Stimulated activated naive CD8-positive, alpha-beta T cell treated with anti-CD3 and anti-CD28 coated beads, Interleukin-15, amount 100 ng/mL, for 72 hours (primary cell): ENCODE measurements at places on chromosomes 2 and 18.

DNA sequence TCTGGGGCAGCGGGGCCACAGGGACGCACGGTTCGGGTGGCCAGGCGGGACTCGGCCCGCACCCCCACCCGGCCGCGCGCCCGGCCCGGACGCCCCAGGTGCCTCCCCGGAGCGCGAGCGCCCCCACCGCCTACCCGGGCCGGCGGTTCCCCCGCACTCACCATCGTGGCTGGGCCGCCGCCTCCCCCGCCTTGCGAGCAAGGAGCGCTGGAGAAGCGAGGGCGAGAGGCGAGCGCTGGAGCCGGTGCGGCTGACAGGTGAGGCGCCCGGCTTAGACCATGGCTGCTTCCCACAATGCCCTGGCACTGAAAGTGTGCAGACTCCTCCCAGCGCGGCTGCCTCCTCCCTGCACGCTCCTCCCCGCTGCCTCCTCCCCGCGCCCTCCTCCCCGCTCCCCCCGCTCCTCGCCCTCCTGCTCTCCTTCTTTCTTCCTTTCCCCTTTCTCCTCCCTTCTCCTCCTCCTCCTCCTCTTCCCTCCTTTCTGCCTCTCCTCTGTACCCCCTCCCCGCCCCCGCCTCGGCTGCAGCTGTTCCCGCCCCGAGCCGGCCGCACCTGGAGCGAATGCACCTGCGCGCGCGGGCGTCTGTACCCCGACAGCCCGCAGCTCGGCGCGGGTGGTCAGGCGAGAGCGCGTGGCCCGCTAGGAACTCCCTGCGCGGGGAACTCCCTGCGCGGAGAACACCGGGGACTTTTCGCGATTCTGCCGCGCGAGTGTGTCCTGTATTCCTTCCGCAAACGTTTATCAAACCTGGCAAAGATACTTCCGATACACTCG is at the start of gene AP1S3:
AP1S3 (minus strand) TSS at position 296 of the 775 bp plus-strand sequence; CDS start at position 164, 132 bp downstream.
- DNase-seq = peak; percentile 71

DNA sequence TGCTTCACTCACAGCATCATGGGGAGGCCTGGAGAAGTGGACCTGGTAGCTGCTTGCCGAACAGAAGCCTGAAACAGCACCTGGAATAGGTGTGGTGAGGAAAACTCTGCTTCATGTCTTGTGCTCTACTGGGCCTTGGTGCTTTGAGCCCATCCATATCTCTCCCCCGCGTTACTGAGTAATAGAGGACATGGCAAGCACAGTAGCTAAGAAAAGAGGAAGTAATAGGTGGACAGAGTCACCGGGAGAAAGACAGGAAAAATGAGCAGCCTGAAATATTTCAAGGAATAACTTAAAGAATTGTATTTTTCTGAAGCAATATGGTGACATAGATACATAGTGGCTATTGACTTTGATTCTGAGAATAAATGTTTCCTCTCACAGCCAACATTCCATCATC is 14.0 kb upstream of the HNMT start:
- DNase-seq = no peak

DNA sequence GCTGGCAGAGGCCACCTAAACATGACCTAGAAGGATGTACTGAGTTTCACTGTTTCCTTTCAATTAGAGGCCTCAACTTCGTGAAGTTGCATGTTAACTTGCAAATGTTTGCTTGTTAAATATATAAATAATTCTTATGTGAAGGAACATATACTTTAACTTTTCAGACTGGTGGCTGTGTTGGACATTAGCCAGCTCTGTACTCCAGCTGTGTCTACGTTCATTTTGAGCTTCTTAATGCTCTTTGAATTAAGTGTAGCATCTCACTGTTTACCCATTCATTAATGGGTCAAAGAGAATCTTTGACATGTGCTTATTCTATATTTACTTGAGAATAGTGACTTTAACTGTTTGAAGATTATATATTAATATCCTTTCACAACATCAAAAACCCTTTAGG is 823.2 kb upstream of the ID2 start:
- no peak for DNase-seq

DNA sequence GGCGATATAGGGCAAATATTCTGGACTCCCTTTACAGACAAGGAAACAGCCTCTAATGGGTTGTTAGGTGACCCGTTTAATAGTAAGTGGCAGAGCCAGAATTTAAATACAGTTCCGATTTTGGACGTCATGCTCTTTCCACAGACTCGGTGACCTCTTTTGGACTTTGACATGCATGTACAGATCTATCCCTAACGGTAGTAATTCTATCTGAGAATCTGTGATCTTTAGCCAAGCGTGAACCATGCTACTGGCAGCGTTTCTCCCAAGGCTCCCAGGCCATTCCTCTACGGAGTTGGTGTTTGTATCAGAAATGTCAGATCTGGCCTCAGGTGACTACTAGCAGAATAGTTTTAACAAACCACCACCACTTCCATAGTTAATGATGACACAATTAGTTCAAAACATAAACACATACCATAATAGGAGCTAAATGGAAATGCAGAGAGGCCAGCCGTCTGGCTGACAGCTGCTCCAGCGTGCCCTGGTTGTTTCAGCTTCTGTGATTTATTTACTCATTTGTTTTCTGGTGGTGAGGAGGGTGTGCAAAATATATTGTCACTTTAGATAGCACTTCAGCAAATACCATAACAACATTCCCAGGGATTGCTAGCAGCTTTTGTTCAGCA is 304.6 kb upstream of the LYPD1 start:
- DNase-seq = no peak

GRCh38 chr2:128603411-128603924 is 284.8 kb upstream of the HS6ST1 start:
- no peak for DNase-seq
